H1 (cell line): ENCODE measurements at places on chromosomes 16 and 17. TPM values are rescaled to one million over a fixed set of nuclear protein-coding genes. Genes with fewer than 3 reads are reported as not detected.
A peak's percentile ranks its signal among the peaks of the same experiment; 100 is the strongest.

GRCh38 chr17:38877130-38877851 lies 7.4 kb downstream of the LASP1 start:
- DNase-seq, result no peak
- H3K27ac ChIP-seq, result no peak overlapping the region
- no peaks in the 10 kb centered on the region for H3K27me3 ChIP-seq
- H3K4me1 ChIP-seq, result peaks cover 33% of the 10 kb centered on the region
- H3K4me3 ChIP-seq, result no peak overlapping the region

MFAP4 gene
- 3.6 and 3.8 TPM in 2 replicates for total RNA-seq

DNA sequence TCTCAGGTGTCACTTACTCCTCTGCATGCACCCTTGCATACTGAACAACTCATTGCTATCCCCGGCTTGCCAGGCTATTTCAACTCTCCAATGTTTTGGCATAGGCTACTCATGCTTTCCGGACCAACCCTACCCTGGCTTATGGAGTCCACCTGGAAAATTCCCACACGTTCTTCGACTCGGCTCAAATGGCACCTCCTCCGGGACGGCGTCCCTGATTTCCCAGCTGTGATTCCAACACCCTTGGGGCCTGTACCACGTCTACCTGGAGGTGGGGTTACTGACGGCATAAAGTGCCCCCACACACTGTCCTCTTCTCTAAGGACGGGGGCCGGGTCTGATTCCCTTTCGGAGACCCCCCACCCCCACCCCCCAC lies 498 bp downstream of the SMYD4 start:
- H3K27me3 ChIP-seq, result no peaks in the 10 kb centered on the region
- H3K27ac ChIP-seq, result no peak overlapping the region
- H3K36me3 ChIP-seq, result no peaks in the 10 kb centered on the region
- DNase-seq, result no peak
- H3K4me3 ChIP-seq, result peak overlapping the region; percentile 82
- no peaks in the 10 kb centered on the region for H3K4me1 ChIP-seq

DNA sequence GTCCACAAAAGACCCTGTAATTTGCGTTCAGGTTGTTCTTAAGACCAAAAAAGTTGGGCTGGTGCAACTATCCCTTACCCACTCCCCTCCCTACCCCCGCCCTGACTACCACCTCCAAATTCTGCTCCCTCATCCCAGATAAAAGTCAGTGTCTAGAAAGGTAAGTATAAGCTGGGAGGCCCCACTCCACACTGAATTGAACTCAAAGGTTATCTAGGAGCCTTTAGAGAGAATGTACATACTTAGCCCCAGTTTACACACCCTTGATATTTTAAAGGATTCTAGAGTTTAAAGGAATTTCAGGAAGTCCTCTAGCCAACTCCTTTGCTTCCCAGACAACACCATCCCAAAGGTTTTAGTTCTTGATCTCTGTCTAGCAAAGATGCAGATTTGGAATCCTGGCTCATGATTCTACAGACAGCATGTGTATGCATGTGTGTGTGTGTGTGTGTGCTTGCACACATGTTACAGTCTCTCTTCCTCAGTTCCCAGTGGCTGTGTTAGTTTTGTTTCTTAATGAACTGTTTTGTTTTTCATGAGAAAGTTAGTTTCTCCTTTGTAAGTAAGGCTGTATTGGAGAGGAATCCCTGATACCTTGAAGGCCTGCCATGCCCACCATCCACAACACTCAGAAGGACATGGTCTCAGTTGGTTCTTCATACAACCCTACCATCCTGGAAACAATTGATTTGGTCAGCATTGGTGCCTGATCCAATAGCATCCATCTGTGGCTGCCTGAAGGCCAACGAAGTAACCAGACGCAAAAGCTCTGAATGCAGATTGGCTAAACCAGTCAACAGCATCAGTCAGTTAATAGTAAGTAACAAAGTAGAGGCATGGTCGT lies 281.3 kb downstream of the SOX9 start:
- no peak for DNase-seq
- no peaks in the 10 kb centered on the region for H3K36me3 ChIP-seq
- H3K4me3 ChIP-seq, result no peak overlapping the region
- no peaks in the 10 kb centered on the region; the same call in 1 of the 2 replicates for H3K4me1 ChIP-seq
- H3K27me3 ChIP-seq, result peaks cover 9% of the 10 kb centered on the region
- H3K27ac ChIP-seq, result no peak overlapping the region

- no peak overlapping the region for H3K27ac ChIP-seq
- no peaks in the 10 kb centered on the region for H3K27me3 ChIP-seq
- no peaks in the 10 kb centered on the region; the same call in 1 of the 2 replicates for H3K4me1 ChIP-seq
- DNase-seq, result no peak
- H3K36me3 ChIP-seq, result peaks cover 65% of the 10 kb centered on the region
- H3K4me3 ChIP-seq, result no peak overlapping the region
These were observed 17.0 kb downstream of the CLUH start for GRCh38 chr17:2694381-2695242.

EPN3 gene
- 5.8 and 7.9 TPM in 2 replicates for total RNA-seq

DNA sequence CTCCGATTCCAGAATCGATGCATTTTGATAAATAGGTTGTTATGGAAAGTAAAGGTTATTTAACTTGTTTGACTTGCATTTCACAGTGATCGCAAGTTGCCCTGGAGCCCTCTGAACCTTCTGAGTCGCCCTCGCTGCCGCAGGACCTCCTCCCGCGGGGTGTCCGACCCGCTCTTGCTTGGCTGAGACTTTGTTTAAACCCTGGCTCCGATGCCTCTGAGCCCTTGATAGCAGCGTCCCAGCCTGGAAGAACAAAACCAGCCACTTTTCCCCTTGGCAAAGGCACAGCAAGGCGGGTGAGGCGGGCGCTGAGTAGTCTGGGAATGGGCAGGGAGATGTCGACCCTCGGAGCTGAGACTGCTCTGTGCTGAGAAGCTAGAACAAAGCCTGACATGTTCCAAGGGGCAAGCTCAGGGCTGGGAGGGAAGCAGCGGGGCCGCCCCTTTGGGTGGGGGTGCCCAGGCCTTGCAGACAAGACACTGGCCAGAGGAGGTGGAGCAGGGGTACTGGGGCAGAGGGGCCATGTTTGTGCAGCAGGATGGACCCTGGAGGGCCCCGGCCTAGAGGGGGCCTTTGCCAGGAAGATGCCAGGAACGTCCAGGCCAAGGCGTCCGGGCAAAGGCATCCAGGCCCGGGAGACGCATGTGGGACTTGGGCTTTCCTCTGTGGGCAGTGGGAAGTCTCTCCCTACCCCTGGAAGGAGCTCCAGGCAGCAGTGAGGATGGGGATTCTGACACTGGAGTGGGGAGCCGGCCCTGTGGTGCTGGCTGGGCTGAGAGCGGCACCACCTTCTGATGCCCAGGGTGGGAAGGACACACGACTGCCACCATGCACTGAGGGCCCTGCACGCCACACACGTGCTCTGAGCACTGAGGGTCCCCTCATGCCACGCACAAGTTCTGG lies 30.3 kb upstream of the CDH15 start:
- no peaks in the 10 kb centered on the region for H3K27me3 ChIP-seq
- H3K27ac ChIP-seq, result no peak overlapping the region
- no peak for DNase-seq

METTL22 gene
- total RNA-seq, result 56.0 and 56.7 TPM in 2 replicates

NFAT5 gene
- 25.4 and 29.0 TPM in 2 replicates for total RNA-seq

DNA sequence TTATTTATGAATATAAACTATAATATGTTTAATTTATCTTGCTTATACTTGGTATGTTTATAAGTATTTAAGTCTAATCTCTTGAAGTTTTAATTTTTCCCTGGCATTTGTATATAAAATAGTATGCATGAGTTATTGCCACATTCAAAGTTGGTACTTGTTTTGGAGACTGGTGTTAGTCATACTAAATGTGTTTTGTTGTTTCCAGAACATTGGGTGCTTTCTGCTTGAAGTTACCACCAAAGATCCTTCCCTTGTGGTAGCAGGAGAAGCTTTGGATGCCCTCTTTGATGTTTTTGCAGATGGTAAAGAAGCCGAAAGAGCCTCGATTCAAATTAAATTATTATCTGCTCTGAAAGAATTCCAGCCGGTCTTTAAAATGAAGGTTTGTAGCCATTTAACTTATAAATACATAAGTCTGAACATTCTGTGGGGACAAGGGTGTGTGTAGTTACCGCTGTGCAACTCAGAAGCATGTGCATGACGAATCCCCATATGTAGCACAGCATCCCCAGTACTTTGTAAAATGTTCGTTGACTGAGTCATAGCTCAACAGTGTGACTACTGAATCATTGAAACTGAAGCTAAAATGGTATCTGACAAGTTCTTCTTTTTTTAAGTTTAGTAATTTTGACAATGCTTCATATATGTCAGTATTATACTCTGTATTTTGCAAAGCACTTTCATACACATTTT lies 36.4 kb downstream of the HEATR3 start:
- DNase-seq, result no peak
- no peaks in the 10 kb centered on the region for H3K4me1 ChIP-seq
- no peak overlapping the region for H3K4me3 ChIP-seq
- no peak overlapping the region for H3K27ac ChIP-seq
